Right renal pelvis (tissue), 4 donors: ENCODE measurements at places on chromosomes 6 and 20. TPM values are rescaled to one million over a fixed set of nuclear protein-coding genes. Genes with fewer than 3 reads are reported as not detected.

DNA sequence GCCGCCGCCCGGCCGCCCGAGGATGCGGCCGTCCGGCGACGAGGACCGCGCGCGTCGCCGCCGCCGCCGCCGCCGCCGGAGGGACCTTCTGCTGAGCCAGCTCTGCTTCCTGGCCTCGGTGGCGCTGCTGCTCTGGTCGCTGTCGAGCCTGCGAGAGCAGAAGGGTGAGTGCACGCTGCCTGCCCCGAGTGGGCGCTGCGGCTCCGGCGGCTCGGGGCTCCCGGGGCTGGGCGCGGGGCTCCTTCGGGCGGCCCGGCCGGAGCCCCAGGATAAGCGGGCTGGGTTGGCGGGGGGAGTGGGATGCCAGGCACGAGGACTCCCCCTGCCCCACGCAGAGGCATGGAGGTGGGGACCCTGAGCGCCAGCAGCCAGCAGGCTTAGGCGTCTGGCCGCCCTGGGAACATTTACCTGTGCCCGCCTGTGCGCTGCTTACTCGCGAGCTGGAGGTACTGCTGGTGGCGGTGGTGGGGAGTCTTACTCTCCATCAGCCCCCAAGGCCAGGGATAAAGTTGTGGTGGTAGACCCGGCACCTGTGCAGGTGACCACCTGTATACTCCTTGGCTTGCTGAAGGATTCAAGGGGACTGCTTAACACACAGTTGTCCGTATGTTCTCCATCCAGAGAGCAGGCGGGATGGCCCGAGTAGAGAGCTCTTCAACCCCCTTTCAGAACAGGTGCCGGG lies 520 bp downstream of the SLC24A3 start:
- peak; percentile 46 for DNase-seq

DNA sequence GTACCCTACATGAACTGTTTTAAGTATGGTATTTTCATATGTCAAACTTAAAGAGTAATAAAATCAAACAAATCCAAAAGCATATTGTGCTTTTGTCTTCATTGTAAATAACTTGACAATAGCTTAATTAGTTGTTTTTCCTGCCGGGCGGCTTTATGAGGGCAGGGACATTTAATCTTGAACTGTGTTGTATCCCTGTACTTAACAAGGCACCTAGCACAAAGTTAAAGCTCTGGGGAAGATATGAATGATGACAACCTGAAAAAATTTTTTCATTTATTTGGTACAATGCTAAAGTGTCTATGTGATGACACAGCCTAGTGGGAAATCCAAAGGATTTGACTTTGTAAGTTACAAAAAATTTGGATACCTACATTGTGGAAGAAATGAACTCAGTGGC lies 502 bp upstream of the HACE1 start:
- DNase-seq: no peak

- DNase-seq: no peak
These were observed 14.0 kb downstream of the SMLR1 start for GRCh38 chr6:130841128-130841728.

GRCh38 chr6:139628270-139628669 lies 253.8 kb upstream of the CITED2 start:
- DNase-seq: no peak

SYTL3 gene
- polyA plus RNA-seq: 3.2 TPM
